ENCODE measurements at places on chromosomes 16 and 17.

DNA sequence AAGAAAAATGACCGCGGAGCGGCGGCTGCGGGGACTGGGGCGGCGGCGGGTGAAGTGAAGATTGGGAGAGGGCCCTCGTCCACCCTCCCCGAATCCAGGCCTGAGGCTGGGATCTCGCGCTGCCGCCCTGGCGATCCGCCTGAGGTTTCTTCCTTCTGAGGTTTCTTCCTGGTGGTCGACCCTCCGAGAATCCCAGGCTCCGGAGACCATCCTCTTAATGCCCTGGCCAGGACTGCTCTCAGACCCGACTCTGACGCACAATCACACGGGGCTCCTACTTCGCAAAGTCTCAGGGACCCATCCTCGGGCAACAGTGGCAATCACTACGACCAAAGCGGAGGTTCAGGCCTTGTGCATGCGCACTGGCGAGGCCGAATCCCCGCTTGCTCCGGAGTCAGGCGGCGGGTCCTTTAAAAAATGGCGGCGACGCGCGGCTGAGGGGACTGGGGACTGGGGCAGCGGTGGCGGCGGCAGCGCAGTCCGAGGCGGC is 18.0 kb upstream of the KCNJ18 start:
- DNase-seq, result no peak

DNA sequence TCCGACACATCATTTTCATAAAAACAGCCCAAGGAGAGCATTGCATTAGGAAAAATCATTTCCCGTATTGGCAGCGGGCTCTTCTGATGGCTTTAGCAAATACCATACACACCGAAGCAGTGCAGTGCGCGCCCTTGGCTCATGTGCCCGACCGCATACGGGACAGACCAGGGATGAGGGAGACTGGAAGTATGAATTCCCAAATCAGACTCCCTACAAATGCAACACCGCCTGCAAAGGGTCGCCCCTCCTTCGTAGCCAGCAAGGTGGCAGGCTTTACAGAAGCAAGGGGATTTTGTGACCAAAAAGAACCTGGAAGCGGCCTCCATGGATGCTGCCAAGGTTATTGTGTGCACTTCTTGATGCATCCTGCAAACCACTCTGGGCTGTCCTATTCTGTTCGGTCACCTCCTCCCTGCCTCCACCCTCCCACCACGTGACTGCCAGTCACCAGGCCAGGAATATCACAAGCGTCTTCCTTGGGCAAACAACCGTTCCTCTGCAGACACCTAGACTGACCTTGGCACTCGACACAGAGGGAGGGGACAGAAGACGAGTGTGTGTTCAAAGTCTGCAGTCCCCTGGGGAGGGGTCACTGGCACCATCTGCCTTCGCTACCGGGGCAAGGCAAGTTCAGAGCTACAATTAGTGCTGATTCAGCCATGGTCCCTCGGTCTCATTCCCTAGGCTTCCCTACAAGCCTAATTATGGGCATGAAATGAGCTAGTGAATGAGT is 460.4 kb downstream of the SLC39A11 start:
- DNase-seq, result no peak

GRCh38 chr17:42518755-42519545 is 17.1 kb upstream of the NAGLU start:
- DNase-seq, result no peak

DNA sequence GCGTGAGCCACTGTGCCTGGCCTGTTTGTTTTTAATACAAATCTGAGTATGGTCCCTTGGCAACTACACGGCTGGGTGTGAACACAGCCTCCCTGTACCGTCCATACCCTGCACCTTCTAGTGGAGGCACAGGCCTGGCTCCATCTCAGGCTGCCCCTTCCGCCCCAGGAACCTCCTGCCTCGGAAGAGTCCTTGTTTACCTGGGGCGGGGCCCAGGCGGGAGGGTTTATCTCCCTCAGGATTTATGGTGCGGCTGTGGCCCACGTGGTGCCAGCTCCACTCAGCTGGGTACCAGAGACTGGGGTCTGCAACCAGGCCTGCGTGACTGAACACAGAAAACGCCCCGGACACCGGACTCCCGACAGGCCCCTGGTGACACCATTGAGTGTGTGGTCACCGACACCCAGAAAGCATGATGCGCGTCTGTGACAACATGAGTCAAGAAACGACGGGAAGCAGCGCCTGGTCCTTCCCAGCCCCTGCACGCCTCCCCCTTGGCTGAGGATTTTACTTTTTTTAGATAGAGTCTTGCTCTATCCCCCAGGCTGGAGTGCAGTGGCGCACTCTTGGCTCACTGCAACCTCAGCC is 19.0 kb downstream of the UNKL start:
- no peak for DNase-seq

- no peak for DNase-seq
Measured at GRCh38 chr16:4866586-4866985, 19.3 kb downstream of the UBN1 start.

DNA sequence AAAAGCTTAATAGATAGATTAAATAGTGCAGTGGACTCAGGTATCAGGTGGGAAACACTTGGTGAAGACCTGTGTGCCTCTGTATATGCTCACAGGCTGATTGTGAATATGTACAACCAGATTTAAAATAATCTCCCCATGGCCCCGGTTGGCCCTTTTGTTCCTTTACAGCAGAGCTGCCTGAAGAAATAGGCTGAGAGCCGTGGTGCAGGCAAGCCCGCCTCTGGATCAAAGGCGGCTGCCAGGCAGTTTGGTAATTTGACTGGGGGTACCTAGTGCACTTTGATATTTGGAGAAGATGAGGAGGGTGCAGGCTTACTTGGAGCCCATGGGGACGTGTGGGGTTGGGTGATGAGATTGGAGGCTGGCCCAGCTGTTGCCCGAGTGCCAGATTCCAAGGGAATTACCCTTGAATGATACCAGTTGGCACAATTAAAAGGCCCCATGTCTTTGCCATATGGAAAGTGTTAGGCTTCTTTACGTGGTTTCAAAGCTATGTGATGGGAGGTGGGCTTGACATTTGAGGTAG is 5.0 kb downstream of the NKD1 start:
- no peak for DNase-seq

GRCh38 chr17:44830359-44831288 is 537 bp upstream of the GJC1 start:
- no peak for DNase-seq

DNA sequence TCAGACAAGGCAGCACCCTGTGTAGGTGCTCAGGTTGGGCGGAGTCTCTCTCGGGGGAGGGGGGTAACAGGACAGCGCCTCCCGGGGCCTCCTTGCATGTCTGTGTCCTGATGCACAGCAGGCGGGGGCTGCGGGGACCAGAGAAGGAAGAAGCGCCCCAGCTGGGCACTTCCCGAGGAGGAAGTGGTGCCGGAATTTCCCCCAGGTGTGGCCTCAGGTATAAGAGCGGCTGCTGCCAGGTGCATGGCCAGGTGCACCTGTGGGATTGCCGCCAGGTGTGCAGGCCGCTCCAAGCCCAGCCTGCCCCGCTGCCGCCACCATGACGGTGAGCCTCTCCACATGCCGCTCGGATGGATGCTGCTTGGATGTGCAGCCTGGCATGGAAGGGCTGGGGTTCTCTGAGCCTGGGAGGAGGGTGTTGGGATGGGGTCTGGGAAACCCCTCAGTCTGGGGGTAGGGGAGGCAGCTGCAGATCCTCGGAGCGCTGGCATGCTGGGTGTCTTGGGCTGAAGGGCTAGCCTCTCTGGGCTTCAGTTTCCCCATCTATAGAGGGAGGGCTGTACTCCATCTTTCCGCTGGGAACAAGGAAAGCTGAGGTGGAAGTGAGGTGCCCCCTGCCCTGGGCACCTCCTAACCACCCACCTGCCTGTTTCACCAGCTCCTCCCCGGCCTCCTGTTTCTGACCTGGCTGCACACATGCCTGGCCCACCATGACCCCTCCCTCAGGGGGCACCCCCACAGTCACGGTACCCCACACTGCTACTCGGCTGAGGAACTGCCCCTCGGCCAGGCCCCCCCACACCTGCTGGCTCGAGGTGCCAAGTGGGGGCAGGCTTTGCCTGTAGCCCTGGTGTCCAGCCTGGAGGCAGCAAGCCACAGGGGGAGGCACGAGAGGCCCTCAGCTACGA is at the start of gene IL17C:
Gene IL17C, plus strand, starts transcription at position 250 of the 908 bp plus-strand sequence. Its CDS starts 70 bp downstream, at position 320.
- DNase-seq, result no peak

- no peak for DNase-seq
Measured at GRCh38 chr16:52494145-52494544, 52.8 kb downstream of the TOX3 start.

- no peak for DNase-seq
Measured at GRCh38 chr17:55282741-55283140, 18.0 kb downstream of the HLF start.

DNA sequence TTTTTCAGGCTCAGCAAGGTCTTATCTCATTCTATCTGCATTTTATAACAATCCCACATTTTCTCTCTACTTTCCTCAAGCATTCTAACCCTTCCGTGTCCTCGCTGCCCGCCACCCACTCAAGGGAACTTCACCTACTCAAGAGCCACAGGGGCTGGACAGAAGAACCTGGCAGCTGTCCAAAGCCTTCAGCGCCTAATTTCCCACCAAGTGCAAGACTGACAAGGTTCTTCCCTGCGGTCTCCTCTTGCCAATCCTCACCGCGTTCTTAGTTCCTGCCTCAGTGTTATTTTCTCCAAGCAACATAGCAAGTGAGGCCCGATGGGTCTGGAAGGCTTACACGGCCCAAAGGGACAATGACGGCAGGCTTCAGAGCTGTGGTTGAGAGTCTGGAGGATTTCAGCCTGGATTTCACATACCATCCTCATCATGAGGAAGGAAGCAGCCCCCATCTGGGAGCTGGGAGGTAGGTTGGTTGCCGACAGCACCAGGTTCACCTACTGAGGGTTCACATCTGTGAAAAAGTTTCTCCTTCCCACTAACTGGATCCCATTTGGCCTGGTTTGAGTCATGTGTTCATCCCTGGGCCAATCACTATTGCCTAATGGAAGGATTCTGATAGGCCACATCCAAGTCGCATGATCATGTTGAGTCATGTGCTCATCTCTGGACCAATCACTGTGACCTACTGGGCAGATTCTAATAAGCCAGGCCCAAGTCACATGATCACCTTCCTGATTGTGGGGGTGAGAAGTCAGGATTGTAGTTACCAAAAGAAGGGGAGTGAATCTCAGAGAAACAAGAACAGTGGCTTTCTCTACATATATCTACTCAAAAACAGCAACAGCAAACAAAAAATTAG is 108.2 kb downstream of the N4BP1 start:
- no peak for DNase-seq

- no peak for DNase-seq
Measured at GRCh38 chr17:16255481-16255921, 38.5 kb downstream of the PIGL start.

- DNase-seq, result no peak
Measured at GRCh38 chr16:79267781-79268180, 332.8 kb downstream of the MAF start.

- DNase-seq, result no peak
Measured at GRCh38 chr17:39845052-39845846, 18.9 kb downstream of the IKZF3 start.

DNA sequence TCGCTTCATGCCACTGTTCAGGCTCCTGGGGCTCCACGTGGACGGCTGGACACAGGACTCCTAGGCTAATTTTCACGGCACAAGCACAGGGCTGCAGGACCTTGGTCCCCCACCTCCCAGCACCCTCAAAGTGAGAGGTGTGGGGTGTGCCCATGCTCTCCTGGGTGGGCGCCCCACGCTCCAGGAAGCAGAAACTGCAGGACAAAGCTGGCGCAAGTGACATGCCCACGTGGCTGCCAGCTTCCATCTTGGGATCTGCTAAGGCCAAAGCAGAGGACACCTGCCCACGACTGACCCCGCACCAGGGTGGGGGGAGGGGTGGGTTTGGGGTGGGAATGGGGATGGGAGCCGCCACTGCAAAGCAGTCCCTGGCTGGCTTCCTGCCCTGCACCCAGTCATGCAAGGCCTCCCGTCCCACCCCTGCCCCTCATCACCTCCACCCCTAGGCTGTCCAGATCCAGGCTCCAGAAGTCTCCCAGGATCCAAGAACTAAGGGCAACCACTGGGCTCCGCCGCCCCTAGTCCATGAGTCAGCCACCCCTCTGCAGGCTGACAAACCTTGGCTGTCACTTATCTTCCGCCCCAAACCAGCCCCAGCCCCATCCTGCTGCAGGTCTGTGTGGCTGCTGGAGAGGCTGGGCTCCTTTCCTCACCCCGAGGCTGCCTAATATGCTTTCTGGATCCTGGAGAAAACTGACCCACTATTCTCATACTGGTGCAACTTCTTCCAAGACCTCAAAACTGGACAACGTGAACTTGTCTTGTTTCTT is 11.1 kb downstream of the USP6 start:
- no peak for DNase-seq

GRCh38 chr17:38701504-38702165 is 3.4 kb upstream of the MLLT6 start:
- DNase-seq, result no peak

- no peak for DNase-seq
Measured at GRCh38 chr16:29028457-29029167, 43.8 kb downstream of the LAT start.

DNA sequence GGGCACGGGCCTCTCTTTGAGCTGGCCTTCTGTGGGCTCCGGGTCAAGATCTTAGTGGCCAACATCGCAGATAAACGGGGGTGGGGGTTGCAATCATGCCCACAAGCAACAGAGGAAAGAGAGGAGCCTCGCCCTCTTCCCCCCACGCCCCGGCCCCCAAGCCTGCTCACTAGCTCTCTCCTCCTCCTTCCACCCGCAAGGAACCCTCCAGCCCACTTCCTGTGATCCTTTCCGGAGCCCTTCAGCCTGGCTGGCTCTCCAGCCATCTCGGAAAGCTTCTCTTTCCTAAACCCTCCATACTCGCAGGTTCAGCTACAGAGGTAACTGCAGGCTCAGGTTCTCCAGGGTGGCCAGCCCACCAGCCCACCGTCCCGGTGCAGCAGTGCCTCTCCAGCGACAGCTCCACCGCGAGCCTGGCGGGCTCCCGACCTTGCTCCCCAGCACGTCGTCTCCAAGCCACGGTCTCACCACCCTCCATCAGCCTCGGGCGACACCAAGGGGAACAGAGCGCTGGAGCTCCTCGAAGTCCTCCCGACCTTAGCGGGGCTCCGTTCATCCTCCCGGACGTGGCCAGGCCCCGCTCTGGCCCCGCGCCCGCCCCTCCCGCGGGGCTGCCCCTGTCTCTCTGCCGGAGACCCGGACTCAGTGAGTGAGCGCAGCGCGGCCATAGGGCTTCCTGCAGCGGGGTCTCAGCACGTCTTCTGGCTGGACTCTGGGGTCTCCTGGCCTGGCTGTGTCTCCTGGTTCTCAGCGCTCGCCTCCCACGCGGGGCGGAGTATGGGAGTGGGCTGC is 12.9 kb upstream of the ODF4 start:
- DNase-seq, result no peak

- DNase-seq, result no peak
Measured at GRCh38 chr16:81846105-81846504, 67.0 kb downstream of the PLCG2 start.

DNA sequence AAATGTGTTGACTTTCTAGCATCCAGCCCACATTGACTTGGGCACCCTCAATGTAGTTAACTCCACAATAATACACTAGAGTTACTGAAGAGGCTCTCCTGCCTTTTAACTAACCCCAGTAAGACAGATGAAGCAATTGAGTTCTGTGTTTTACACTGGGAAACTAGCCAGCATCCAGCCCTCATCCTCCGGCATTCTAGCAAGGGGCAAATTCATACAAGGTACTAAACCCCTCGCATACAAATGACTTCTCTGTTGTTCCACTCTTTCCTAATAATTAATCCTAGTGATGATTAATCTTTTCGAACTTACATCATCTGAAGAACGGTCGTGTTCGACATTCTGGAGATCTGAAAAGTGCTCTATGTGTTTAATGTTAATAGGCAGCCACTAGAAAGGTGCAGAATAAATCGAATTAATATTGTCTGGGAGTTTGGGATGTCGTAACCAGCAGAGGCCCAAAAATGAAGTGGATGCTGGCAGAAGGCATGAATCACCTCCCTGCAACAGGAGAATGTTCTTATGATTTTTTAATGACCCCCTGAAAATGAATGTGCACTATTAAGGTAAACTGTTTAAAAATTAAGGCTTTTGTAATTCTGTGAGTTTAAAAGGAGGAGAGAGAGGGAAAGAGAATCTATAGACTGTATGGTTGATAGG is 249.4 kb downstream of the SNX29 start:
- no peak for DNase-seq
